ENCODE measurements at places on chromosomes 1 and 21.

DNA sequence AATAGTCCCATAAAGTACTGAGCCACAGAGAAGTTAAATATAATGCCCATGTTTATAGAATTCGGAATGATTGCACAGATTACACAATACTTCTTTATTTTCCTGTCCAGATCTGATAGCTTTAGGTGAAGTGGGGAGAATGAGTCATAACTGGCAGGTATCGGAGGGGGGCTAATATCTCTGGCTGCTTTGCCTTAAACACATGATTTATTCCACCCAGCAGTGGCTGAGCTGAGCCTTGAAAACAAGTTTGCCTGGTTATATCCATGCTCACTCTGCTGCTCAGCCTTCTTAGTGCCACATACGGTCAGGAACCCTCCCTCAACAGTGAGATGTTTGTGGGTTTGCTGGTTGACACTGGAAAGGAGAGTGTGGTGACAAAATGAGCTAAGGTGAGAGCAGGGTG is 119.7 kb upstream of the ZNF648 start:
- DNase-seq, result no peak

DNA sequence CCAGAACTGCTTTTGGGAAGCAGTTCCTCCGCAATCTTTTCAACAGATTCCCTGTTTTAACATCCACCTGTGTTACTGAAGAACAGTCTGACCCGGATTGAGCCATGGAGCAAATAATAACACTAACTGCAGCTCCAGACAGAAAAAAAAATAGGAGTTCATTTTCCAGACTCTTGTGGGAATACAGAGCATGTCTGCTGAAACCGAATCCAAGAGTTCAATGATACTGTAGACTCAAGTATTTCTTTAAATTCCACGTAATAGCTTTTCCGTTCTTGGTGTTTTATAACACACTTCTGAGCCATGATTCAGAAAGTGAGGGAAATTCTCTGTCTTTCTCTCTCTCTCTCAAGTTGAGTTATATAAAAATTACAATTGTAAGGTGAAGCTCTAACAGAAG is 60.6 kb downstream of the DDAH1 start:
- no peak for DNase-seq

GRCh38 chr1:217681806-217682205 is 50.7 kb downstream of the SPATA17 start:
- DNase-seq, result no peak

GRCh38 chr1:6143395-6143794 is 36.7 kb downstream of the CHD5 start:
- no peak for DNase-seq

DNA sequence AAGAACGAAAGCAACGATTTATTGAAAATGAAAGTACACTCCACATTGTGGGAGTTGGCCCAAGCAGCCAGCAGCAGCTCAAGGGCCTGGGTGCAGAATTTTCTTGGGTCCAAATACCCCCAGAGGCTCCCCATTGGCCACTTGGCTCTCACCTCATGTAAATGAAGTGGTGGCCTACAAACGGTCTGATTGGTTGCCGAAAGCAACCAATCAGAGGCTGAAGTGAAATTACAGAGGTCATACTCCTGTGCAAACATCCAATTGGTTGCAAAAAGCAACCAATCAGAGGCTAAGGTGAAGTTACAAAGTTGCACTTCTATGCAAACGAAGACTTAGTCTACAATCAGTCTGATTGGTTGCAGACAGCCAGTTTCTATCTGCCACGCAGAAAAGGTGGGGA is 31.9 kb downstream of the FAM163A start:
- peak; percentile 43 for DNase-seq

- no peak for DNase-seq
These were observed 417.0 kb downstream of the PTBP2 start for GRCh38 chr1:97138515-97139032.

DNA sequence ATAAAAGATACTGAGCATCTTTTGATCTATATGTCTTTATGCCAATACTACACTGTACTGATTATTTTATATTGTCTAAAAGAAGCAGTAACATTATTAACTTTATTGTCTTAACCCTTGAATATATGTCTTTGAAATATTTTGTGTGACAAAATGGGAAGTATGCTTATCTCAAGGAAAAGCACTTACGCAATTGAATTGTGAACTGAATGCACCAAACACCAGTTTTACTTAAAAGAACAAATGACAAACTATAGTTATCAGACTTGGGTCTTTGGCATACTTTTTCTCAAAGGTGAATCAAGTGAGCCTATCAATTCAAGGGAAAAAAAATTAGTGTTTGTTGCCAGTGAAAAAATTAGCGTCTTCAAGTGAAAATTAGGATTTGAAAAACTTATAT is 9.2 kb upstream of the SLC6A9 start:
- DNase-seq, result no peak

Measured in SHP77 treated with DMSO at 0.1 percent for 48 hours (cell line).